Psoas muscle (tissue), 8 donors: ENCODE measurements at places on chromosomes 1 and 21. TPM values are rescaled to one million over a fixed set of nuclear protein-coding genes. Genes with fewer than 3 reads are reported as not detected.

Gene FCRL3
- 0.44 TPM for total RNA-seq

Gene NID1
- total RNA-seq: 22.2 TPM

Gene UTS2
- not detected for total RNA-seq

Gene DNAH14
- 1.8 TPM for total RNA-seq

DNA sequence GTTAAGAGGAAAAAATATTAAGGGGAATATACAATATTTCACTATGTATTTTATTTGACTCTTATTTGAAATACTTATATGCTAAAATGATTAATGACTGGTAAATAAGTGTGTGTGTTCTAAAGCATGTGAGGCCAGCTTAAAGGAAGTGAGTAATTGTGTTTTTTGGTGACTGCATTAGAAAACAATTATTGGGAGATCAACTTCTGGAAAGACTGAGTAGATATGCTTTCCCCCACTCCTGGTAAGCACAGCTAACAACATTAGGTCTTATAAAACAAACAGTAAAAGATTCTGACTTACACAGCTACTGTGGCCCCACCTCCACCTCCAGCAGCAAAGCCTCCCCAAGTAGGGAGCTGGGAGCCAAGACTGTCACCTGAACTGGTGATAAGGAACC, 403.0 kb downstream of the SRGAP2C start:
- no peak for DNase-seq

GRCh38 chr1:178630417-178630816, 94.6 kb upstream of the RALGPS2 start:
- no peak for DNase-seq

DNA sequence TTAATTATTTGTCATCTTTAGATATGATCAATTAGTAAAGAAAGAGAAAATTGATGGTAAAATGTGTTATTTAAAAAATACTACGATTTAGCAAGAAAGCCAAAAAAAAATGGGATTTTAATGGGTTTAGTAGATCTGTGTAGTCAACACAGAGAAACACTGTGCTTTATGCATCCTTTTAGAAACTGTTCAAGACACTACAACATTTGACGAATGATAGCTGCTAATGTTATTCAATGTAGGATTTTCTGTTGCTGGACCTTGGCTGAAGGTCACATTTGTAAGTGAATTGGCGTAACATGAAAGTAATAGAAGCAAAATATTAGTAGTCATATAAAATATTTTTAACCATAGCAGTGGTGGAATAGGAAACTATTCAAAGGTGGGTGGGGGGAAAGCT, 1293.9 kb downstream of the NCAM2 start:
- no peak for DNase-seq
